ENCODE measurements at places on chromosomes 5 and 9. TPM values are rescaled to one million over a fixed set of nuclear protein-coding genes. Genes with fewer than 3 reads are reported as not detected.

WWC1 gene
- total RNA-seq: 0.51 TPM

PFN3 gene
- total RNA-seq: not detected

NDUFS6 gene
- total RNA-seq: 78.6 TPM

CDKN2B gene
- total RNA-seq: 3.6 TPM

PCDHB5 gene
- total RNA-seq: 3.2 TPM

PRKACG gene
- not detected for total RNA-seq

GGTA1 gene
- 8.8 TPM for total RNA-seq

POLR1E gene
- 18.8 TPM for total RNA-seq

LCN10 gene
- total RNA-seq: 3.3 TPM

PHF24 gene
- total RNA-seq: 0.57 TPM

PCDHB4 gene
- 1.3 TPM for total RNA-seq

KCNV2 gene
- not detected for total RNA-seq

Data from cardiac septum (tissue), 1 donor.